ENCODE measurements at places on chromosomes 11 and 22.

DNA sequence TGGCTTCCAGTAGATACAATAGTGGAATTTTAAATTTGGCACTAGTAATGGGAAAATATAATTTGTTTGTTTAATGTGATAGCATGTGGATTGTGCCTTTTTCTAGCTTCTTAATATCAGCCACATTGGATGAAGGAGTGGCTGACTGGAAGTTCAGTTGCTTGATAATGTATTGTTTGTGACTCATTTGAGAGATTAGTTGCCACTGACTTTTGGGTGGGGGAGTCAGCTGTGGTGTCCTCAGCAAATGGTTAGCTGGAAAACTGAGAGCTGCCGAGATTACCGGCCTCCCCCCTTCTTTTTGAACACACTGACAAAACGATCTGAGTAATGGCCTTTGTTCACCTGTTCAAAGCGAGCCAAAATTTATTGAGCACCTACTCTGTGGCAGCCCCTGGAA is 5.5 kb downstream of the JAM3 start:
- no peak for DNase-seq

DNA sequence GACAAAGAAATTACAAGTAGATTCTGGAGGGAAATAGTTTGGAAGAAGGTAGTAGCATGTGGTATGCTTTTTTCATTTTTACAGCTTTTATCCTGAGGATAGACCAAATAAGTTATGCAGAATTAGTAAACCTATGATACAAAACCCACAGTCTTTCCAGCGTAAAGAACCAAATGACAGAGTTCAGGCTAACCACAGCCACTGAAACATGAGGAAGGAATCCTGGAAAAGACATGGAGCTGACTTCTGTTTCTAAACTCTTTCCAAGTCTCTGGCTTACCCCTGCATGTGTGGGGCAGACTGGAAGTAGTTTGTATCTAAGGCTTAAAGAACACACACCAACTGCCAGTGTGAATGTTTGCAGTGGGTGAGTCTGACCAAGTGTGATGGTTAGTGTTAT is 258.4 kb upstream of the TENM4 start:
- DNase-seq: no peak

- DNase-seq: no peak
These were observed 1.1 kb downstream of the DNAL4 start for GRCh38 chr22:38792833-38793232.

GRCh38 chr11:99383648-99384245 is 363.0 kb downstream of the CNTN5 start:
- DNase-seq: no peak

GRCh38 chr11:97309291-97309690 is 919.5 kb downstream of the JRKL start:
- DNase-seq: no peak

- no peak for DNase-seq
These were observed 125.7 kb downstream of the WT1 start for GRCh38 chr11:32309530-32310213.

DNA sequence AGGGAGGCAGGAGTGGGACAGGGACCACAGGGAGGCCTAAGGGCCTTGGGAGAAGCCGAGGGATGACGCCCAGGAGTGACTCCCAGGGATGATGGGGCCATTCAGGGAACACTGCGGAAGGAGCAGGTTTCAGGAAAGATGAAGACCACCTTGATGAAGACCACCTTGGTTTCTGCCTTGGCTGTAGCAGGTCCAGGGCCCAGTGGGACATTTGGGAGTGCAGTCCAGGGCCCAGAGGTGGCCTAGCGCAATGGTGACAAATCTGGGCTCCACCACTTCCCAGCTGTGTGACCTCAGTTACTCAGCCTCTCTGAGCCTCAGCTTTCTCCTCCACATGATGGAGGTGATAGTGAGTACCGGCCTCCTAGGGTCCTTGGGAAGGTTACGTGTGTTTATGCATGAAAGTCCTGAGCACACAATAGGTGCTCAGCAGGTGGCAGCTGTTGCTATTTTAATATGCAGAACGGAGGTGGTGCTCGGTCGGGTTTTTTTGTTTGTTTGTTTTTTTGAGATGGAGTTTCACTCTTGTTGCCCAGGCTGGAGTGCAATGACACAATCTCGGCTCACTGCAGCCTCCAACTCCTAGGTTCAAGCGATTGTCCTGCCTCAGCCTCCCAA is 770 bp downstream of the TSGA10IP start:
- peak; percentile 78 for DNase-seq

DNA sequence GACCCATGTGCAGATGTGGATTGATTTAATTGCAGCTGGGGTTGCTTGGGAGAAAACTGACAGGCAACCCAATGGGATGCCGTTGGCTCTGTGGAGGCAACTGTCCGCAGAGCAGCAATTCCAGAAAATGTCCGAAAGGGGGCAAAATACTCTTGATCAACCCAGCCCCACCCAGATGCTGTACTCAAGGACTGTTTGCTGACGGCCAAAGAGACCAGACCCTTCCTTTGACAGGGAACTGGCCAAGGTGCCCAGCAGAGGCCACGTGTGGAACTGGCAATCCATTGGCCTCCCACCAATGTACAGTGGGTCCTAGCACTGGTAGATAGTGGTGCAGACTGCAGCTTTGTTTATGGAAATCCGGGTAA is 29.7 kb upstream of the KCNA4 start:
- peak; percentile 78 for DNase-seq

GRCh38 chr11:132358573-132358953 is 988.1 kb downstream of the NTM start:
- DNase-seq: no peak

GRCh38 chr22:24803064-24803542 is 2.9 kb upstream of the SGSM1 start:
- DNase-seq: peak; percentile 95

DNA sequence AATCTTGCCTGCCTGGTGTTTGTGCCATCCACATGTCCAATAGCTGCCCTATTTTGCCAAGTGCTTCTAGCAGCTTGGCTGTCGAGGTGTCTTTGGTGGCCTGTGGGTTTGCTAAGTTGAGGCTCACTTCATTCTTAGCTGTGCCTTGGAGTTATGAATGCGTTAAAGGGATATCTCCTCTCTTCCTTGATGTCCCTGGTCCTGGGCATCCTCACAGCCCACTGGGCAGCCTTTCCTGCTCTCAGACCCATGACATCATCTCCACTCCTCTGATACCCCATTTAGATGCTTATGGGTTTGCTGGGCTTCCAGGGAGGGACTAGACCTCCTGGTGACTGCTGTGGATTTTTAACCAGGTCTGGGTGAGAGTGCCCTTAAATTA is 1.3 kb downstream of the LDLRAD3 start:
- no peak for DNase-seq

DNA sequence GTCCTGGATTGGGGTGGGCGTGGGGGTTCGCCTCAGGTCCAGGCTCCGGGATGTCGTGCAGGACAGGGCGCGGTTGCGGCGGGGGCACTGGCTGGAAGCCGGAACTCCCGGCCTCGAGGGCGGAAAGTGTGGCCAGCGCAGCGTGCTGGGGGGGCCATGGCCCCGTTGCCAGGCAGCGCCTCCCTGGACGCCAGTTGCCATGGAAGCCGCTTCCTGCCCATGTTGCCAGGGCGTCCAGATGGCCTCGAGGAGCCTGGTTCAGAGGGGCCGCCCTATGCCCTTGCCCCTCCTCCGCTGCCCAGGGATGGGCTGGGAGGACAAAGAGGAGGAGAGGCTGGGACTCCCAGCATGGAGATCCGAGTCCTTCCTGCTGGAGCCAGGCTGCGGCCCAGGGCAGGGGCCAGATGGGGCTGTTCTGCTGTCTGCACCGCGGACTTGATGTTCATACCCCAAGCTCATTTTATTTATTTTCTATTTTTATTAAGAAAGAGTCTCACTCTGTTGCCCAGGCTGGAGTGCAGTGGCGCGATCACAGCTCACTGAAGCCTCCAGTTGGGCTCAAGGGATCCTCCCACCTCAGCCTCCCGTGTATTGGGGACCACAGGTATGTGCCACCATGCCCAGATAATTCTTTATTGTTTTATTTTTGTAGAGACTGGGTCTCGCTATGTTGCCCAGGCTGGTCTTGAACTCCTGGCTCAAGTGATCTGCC is 4.6 kb upstream of the CCDC188 start:
- DNase-seq: no peak

- DNase-seq: peak; percentile 58
These were observed 125.5 kb downstream of the FBXO7 start for GRCh38 chr22:32600147-32600546.

DNA sequence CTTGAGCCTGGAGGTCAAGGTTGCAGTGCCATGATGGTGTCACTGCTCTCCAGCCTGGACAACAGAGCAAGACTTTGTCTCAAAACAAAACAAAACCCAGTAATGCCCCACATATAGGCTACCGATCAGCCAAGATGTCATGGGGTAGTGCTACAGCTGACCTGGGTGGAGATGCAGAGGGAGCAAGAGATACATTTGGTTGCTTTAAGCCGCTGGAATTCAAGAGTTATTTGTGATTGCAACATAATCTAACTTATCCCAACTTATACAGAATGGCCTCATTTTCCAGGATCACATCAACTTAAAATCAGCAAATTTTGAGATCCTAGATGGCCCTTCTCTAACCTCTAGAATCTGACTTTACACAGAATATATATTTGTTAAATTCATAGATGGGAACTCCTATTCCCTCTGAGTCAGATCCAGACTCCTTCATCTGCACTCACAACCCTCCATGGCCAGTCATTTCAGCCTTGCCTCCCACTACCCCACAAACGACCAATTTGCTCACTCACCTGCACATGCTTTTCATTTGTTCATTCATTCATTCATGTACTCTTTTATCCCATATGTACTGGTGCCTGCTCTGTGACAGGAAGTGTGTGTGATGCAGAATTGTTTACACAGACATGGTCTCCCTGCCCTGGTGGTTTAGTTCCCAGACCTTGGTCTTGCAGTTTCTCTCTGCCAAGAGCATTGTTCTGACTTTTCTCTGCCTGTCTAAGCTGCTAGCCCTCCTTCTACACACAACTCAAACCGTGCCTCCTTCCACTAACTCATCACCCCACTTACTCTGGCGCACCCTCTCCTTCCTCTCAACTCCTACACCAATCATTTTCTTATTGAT is 24.1 kb upstream of the APLNR start:
- no peak for DNase-seq

- DNase-seq: peak; percentile 96
These were observed 111.2 kb upstream of the THY1 start for GRCh38 chr11:119533921-119534736.

GRCh38 chr22:41146573-41146972 is 54.2 kb downstream of the EP300 start:
- DNase-seq: no peak

DNA sequence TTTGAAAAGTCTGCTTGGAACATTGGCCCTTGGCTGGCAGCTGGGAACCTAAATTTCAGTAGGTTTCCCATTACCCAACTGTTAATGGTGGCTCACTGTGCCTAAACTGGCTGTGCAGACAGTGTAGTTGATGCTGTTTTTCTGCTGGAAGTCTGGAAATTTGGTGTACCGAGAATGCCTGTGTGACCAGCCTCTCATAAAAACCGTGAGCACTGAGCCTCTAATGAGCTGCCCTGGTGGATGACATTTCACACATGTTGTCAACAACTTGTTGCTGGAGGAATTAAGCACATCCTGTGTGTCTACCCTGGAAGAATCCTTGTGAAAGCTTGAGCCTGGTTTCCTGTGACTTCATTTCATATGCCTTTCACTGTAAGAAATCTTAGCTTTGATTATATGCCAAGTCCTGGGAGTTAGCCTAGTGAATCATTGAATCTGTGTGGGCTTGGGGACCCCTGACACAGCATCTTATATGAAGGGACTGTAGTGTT is 131.1 kb downstream of the LDLRAD3 start:
- DNase-seq: no peak

DNA sequence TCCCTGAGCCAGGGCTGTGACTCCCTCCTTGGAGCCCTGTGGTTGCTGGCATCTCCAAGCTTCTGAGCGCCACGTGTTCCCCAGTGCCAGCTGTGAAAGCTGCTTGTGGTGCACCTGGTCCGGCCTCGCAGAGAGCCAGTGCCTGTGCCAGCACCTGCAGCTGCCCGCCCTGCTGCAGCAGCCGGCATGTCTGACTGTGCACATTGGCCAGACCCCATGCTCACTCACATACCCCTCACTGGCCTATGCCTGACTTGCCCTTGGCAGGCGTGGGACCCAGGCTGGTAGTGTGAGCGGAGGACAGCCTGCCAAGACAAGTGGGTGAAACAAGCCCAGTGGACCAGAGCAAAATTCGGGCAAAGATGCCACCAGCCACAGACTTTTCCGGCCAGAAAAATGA is 9.8 kb downstream of the MRPL48 start:
- DNase-seq: no peak

- no peak for DNase-seq
These were observed 16.9 kb downstream of the KMT5B start for GRCh38 chr11:68196219-68196618.

DNA sequence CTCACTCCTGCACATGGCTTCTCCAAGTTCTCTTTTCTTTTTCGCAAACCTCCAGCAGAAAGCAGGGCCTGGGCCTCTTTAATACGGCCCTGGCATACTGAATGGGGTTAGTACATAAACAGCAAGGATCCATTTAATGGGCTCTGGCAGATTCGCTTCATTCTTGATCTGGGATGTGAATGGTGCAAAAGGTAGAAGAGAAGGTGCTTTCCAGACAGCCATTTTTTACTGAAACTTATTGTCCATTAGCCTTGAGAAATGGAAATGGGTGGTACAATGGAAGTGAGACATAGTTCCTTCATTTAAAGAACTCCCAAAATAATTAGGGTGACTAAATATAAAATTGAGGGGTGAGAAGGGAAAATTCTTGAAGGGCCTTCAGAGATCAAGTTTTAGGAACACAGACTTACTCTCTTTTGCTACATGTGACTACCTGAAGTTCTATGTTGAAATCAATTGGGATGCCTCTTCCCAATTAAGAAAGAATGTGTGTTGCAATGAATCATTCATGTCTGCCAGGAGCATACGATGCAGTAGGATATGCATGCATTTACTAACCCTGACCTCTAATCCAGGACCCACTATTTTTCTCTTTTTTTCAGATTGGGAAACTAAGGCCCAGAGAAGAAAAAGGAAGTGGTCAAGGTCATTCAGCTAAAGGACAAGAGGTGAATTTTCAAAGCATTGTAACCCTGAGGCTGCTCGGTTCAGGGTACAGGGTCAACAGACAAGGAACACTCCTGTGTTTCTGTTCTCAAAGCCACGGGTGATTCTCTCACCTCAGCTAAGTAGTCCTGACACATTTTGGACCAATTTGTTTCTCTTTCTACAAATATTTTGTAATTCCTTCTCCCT is 144.1 kb downstream of the BBOX1 start:
- DNase-seq: no peak

DNA sequence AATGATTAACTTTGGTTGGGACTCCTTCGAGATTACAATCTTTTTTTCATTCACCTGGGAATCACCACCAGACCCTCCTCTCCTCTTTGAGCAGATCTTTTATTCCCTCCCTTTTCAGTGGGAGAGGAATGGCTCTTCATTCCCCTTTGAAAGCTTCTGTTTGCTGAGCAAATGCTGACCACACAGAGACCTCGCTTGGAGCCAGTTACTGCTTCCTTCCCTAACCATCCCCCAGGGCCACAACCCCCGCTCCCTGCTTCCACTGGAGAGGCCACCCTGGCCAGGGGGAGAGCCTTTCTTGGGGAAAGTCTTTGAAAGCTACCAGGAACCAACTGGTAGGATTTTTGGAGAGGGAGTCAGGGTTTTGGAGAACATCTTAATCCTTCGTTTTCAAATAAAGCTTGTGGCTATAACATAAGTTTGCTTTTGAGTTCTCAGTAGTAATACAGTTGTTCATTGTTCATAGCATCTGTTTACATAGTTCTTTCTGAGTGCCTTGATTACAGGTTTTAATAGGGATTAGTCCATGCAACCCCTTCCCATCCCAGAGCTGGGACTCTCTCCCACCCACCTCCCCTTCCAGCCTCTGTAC is 138.4 kb downstream of the DBX1 start:
- DNase-seq: peak; percentile 47

- no peak for DNase-seq
These were observed 111.4 kb upstream of the PITPNB start for GRCh38 chr22:28030473-28030872.

GRCh38 chr11:17600316-17601255 is 53.5 kb downstream of the OTOG start:
- peak; percentile 75 for DNase-seq
